ENCODE measurements at places on chromosomes 6 and 20.

- peak; percentile 12 for DNase-seq
Observed at GRCh38 chr6:45922728-45923351, 92.8 kb downstream of the CLIC5 start.

DNA sequence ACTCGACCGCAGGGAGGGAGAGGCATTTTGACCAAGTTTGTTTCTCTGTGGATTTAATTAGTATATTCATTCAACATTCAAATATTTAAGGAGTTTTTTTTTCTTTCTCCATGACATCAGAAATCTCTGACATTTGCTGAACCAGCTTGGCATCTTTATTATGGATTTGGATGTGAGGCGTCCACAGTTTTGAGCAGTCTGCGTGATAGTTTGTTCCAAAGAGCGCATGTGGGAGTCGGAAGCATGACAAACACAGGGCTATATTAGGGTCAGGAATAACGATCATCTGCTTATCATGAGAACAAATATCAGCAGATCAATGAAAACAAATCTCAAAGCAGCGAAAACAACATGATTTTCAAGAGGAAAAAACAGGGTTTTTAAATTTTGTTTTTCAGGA, 373.2 kb downstream of the CDH4 start:
- no peak for DNase-seq

DNA sequence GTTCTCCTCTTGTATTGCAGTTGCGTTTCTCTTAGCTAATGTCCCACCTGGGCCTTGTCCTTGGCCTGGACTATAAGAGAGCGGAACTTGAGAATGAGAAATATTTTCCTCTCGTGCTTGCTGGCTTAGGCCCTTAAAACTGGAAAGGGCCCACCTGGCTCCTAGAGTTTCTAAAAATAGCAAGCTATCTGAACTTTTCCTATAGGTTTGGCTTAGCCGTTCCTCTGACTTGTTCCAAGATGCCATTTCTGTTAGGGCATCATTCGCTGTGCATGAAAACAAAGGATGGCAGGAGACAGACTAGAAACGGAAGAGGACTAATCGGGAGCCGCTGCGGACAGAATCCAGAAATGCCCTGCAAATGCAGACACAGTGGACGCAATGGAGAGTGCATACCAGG, 4.5 kb downstream of the RIPOR3 start:
- no peak for DNase-seq

DNA sequence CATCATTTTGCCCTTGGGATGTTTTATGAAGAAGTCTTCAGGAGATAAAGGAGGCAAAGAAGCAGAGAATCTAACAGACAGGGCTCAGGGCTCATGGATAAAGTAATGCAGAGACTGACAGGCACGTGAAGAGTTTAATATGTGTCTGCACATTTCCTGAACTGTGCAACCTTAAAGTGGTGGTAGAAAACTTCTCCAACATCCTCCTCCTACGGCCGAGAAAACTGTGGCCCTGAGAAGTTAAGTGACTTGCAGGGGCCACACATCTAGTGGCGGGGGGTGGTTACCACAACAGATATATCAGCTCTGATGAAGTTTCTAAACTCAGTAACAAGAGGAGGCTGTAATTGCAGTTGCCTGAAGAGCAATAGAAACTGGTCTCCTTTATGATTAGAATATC, 61.0 kb downstream of the SOBP start:
- DNase-seq: no peak

DNA sequence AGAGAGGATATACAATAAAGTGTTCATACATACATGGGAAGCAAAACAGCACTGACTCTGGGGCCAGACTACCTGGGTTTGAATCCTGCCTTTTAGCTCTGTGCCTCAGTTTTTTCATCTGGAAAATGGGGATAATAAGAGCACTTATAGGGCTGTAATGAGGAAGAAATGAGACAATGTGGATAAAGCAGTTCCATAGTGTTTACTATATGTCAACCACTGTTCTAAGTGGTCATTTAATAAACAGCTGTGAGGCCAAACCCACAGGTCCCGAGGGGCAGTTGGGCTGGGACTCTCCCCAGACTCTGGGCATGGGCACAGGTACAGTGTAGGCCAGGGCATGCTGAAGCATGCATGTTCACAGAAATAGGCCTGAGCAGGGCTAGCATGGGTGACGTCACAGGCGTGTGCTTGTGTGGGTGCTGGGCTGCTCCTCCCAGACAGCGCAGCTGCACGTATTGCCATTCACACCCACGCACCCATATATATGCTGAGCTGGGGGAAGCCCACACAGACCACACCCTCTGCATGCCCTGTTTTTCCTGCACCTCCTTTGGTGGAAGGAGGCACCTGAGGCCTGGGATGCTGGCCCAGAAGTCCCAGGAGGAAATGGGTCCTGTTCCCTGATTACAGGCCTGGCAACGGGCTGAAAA, 3.5 kb upstream of the PLCG1 start:
- no peak for DNase-seq

DNA sequence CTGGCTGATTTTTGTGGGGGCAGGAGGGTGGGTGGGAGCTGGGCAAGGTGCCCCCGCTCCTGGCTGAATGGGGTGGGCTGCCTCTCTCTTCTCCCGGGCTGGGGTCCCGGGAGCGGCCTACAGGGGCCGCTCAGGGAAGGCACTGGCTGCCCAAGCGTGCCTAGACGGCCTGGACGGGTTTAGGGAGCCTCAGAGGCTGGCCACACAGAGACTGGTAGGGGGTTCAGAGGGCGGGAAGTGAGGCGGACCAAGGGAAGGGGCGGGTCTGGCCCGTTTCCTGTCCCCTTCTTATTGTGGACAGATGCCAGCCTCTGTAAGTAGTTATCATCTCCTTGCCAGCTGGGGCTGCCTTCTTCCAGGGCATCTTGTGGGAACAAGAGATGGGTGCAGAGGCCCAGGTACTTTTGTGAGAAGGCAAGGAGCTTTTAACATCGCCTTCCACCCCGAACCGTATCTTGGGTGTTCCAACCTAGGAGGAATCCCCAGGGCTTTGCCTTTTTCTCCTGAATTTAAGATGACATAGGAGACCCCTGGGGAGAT, 437 bp downstream of the CD40 start:
- no peak for DNase-seq

- DNase-seq: no peak
Observed at GRCh38 chr6:28585335-28585734, 59.7 kb downstream of the GPX5 start.

DNA sequence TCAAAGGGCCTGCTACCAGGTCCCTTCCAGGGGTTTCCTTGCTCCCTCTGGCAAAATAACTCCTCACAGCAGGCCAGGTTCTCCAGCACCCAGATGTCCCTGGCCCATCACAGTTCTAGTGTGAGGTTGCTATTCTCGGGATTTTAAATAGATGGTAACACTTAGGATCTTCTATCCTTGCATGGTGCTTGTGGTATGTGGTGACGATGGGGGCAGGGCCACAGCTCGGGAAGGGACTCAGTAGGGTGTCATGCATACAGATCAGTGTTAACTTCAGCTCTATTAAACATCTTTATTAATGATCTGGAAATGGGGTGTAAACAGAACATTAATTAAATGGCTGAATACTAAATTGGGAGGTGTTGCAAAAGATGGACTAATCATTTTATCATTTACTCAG, 323.8 kb downstream of the QKI start:
- DNase-seq: no peak

- DNase-seq: no peak
Observed at GRCh38 chr20:64247307-64247618, 8.3 kb upstream of the PCMTD2 start.

DNA sequence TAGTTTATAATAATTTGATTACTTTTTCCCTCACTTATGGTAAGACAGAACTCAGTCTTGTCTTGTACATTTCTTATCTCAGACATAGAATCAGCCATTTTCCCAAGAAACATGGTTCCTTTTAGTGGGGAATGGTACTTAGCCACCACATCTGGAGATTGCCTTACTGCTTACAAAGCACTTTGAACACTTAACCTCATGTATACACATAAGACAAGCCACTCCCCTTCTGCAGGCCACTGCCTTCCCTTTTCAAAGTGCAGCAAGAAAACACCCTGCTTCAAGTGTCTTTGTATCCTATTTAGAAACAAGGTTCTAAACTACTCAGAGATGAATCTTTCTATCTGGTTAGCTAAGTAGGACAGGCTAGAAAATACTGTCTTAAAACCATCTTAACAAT, 159.2 kb downstream of the UBE3D start:
- DNase-seq: no peak

GRCh38 chr6:74964871-74965441, 240.9 kb downstream of the COL12A1 start:
- no peak for DNase-seq

DNA sequence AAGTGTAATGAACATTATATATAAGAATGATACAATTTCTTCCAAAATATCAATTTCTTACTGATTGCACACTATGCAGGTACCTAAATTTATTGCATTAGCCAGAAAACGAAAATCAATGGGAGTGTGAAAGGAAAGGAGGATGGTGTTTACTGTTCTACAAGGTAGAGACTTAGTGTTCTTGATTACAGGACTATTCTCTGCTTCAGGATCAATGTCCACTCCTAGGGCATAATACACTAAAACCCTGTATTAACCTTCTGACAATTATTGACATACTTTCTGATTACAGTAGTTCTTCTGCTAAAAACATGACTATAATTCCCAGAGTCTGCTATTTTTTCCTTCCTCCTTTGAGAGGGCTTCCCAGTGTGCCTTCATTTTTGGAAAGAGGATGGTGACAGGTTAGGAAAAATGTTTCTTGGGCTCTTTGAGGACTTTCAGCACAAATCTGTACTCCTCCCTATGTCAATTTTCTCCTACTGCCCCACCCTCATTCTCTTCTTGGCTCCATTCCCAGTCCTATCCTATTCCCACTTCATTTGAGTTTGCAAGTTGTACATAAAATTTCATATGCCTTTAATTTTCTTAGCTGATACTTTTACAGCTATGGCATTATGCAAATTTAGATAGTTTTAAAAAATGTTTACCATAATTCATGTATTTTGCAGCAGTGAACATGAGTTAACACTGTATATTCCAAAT, 278.9 kb downstream of the CENPW start:
- no peak for DNase-seq

GRCh38 chr20:40109136-40109535, 579.9 kb downstream of the MAFB start:
- no peak for DNase-seq

- no peak for DNase-seq
Observed at GRCh38 chr20:35731862-35732643, 10.0 kb downstream of the RBM39 start.

- DNase-seq: no peak
Observed at GRCh38 chr20:33518071-33518470, 28.2 kb downstream of the CBFA2T2 start.

- no peak for DNase-seq
Observed at GRCh38 chr6:108565091-108565766, 4.5 kb downstream of the FOXO3 start.

DNA sequence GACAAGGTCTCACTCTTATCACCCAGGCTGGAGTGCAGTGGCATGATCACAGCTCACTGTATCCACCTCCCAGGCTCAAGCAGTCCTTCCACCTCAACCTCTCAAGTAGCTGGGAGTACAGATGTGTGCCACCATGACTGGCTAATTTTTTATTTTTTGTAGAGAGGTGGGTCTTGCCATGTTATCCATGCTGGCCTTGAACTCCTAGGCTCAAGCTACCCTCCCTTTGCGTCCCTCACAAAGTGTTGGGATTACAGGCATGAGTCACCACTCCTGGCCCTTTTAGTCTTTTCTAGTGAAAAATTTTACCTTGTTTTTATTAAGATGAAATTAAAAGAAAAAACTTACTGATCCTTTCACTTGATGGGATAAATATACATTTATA, 17.2 kb downstream of the CDC5L start:
- DNase-seq: no peak

- no peak for DNase-seq
Observed at GRCh38 chr6:12729467-12729866, 12.9 kb downstream of the PHACTR1 start.

DNA sequence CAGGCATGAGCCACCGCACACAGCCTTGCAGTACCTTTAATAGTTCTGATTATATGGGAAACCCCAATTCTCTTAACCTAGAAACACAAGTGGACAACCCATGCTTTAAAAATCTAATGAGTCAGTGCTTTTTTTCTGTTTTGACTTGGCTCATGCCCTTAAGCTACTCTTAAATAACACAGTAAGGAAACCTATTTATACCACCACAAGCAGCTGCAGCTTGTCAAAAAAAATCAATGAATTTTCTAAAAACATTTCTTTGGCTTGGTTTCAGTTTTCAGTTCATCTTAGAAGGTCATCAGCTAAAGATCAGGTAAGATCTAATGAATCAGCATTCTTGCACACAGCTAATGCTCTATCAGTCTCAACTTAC, 124.1 kb upstream of the DST start:
- no peak for DNase-seq
